Forelimb muscle (tissue), 1 donor: ENCODE measurements at places on chromosomes 5 and 9.

- no peak for DNase-seq
These were observed 372.6 kb downstream of the EBF1 start for GRCh38 chr5:158727136-158727535.

- DNase-seq = peak; percentile 79
These were observed 2.3 kb downstream of the P4HA2 start for GRCh38 chr5:132225165-132226032.

DNA sequence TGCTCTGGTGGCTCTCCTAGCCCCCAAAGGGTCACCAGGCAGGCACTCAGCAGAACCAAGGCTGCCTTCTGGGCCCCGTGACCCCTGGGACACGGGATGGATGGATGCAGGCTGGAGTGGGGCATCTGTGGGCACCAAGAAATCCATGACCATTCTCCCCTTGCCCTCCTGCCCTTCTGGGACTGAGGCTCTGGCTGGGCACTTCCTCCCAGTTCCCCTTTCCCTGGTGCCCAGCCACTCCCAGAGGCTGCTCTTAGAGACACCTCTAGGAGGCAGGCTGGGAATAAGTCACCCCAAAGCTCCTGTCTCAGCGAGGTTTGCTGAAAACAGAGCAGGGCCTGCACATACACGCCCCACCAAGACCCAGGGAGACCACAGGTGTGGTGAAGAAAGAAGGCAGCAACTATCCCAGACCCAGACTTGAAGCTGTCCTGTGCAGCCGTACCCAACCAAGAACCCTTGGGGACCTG, 943 bp downstream of the STING1 start:
- no peak for DNase-seq

- DNase-seq = no peak
These were observed 58.4 kb upstream of the IL17B start for GRCh38 chr5:149437391-149438040.

- DNase-seq = no peak
These were observed 69.3 kb downstream of the HSPA4 start for GRCh38 chr5:133121080-133121479.

- no peak for DNase-seq
These were observed 117.7 kb upstream of the MPDZ start for GRCh38 chr9:13397220-13397619.

GRCh38 chr5:152332716-152333460, 72.2 kb downstream of the NMUR2 start:
- no peak for DNase-seq

GRCh38 chr9:110969971-110970386, 68.3 kb downstream of the LPAR1 start:
- DNase-seq = no peak

DNA sequence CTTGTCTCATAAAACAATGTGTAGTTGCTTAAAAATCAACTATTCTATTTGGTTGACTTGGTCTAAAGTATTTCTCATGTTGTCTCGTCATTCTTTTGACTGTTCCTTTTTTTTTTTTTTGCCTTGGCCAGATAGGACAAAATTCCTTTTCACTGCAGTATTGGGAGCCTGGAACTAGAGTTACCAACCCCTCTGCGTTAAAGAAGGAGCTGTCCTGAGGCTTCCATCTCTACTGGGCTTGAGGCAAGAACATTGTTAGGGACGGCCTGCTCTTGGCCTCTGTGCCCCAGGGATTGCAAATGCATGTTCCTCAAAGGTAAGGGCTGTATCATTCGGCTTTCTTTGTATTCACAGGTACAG, 1.4 kb upstream of the NPR2 start:
- DNase-seq = no peak

- DNase-seq = no peak
These were observed 41.6 kb upstream of the SYNPO start for GRCh38 chr5:150598821-150599273.

GRCh38 chr5:63697811-63698210, 264.4 kb downstream of the HTR1A start:
- no peak for DNase-seq

DNA sequence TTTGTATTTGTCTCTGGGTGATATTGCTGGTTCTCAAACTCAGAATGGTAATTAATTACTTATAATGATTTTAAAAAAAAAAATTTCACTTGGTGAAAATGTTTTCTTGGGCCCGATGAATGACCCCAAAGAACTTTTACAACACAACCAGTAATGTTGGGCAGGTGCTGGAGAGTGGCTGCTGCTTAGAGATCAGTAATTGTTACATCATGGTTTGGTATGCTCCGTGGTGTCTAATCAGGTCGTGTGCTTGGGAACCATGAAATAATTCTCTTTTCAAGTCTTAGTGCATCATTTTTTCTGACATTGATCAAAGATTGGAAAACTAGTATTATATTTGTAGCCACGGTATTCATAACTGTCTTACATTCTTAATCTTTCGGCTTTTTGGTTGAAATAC, 29.3 kb downstream of the PCBD2 start:
- no peak for DNase-seq

DNA sequence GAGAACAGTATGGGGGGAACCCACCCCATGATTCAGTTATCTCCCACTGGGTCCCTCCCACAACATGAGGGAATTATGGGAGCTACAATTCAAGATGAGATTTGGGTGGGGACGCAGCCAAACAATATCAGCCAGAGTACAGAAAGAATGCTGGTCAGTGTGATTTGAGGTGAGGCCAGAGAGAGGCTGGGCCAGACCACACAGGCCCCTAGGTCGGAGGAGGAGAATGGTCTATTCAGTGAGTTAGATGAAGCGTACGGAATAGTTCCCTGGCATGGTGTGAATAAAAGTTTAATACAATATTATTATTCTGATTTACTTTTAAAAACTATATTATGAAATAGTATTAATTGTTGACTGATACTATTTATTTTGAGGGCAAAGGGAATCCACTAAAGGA, 39.7 kb downstream of the PCSK5 start:
- no peak for DNase-seq

DNA sequence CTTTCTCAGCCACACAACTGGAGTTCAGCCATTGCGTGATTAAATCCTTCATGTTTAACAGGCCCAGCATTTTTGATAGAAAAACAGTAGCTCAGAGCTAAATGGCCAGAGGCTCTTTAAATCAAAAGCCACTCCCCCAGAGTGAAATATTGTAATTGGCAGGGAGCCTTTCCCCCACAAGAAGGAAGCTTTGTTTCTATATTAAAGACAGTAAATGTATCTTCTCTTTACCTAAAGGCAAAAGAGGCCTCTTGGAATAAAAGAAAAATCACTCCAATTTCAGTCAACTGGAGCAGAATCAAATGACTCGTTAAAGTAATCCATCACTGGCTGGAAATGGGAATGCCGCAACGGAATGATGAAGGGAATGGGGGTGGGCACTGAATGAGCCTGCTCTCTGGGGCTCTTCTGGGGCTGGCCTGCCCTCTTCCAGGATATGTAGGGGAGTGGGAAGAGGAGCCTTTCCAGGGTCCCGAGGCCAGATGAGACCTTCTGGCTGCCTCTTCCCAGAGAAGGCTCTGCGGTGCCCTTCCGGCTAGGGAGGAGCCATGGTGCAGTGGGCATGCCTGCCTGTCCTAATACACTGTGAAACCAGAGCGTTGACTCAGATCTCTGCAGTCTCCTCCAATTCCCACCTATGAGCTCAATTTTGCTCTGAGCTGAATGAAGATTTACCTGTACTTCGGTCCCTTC, 45.2 kb downstream of the ANKDD1B start:
- DNase-seq = no peak

DNA sequence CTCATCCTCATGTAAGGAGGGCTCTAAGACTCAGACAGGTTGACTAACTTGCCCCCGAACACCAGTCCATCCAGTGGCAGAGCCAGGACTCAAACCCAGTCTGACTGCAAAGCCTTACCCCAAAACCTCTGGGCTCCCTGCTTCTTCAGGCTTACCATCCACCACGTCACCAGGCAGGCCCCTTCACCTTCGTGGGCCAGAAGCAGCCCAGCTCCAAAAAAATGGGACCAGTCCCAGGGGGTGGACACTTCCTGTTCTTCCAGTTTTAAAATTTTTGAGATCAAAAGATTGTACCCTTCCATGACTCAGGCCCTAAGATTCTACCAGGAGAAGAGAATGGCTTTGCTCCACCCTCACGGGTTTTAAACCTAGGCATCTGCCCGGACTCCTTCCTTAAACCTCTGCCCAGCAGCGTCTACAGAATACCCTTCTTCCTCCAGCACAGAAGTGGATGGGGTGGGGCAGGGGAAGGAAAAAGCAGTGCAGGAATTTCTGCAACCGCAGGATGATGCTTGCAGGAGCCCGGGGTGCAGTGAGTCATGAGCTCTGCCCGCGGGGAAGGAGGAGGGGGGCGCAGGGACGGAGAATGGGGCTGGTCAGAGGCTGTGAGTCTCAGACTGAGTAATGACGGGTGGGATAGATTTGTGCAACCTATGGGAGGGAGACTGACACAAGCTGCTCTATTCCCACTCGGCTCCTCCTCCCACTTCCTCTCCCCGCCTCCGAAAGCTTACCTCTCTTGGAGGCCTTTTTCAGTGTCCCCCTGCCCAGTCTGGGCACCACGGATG, 50.4 kb upstream of the STXBP1 start:
- no peak for DNase-seq

DNA sequence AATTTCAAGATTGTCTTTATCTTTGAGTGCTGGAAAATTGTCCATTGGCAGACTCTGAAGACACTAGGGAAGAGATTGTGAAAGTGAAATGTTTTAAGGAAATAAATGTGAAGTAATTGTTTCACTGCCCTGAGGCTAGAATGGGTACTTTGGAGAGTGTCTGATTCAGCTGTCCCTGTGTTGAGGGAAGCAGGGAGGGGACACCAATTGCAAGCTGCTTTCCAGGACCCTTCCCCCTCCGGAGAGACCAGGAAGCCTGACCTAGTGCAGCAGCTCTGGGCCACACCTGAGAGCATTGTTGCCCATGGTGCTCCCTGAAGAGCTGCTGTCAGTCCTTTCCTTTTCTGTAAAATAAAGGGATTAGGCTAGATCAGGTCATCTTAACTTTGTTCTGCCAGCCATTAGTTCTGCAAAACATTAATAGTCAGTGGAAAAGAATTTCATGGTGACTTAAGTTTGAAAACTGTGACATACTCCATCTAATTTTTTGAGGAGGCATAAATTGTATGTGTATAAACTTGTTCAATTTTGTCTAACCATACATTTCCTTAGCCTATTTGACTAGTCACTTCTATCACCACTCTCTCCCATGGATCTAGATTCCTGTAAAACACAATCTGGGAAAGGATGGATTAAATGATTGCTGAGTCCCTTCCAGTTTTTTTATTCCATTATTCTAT, 18.8 kb downstream of the MAP1B start:
- DNase-seq = no peak
